ENCODE measurements at places on chromosomes 16 and 17.

DNA sequence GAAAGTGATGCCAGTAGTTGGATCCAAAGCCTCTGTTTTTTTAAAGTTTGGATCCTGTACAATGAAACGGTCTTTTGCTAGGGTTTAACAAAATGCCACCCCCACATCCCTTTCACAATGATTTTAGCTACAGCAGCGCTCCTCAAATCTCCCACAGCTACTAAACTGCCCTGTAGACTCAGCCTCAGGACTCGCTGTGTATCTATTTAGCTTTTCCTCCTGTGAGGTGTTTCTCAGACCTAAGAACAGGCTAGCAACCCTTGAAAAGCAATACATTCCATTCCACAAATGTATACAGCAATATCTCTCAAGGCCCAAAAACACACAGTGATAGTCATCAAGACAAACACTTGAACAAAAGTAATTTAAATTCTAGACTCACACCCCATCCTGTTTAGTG, 206.4 kb downstream of the ZFHX3 start:
- no peak for DNase-seq

- DNase-seq, result no peak
Observed at GRCh38 chr16:88854306-88855111, 2.2 kb downstream of the GALNS start.

GRCh38 chr17:13626703-13627102, 25.0 kb upstream of the HS3ST3A1 start:
- DNase-seq, result no peak

GRCh38 chr16:69936252-69936651, 14.9 kb upstream of the CLEC18A start:
- no peak for DNase-seq

DNA sequence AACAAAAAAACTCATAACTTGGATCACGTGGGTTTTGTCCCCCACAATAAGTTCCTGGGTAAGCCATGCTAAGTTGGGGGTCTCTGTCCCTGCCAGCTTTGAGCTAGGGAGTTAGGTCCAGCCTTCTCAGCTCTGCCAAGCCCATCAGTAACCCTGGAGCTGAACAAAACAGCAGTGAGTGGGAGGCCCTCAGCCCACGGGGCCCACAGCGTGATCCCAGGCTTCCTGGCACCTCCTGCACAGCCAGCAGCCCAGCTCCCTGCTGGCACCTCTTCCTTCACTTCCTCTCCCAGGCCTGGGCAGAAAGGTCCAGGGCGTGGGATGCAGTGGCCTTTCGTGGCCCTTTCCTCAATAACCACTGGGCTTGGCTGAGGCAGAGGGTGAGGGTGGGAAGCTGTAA, 35.5 kb upstream of the CDC42EP4 start:
- no peak for DNase-seq

DNA sequence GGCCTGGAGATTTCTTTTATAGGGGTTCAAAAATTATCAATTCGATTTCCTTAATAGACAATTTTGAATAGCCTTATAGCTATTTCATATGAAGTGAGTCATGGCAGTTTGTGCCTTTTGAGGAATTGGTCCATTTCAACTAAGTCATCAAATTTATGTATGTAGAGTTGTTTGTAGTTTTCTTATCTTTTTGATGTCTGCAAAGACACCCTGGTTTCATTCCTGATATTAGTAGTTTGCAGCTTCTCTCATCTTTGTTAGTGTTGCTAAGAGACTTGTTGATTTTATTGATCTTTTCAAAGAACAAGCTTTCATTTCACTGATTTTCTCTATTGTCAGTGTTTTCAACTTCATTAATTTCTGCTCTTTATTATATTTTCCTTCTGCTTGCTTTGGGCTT, 44.2 kb downstream of the N4BP1 start:
- no peak for DNase-seq

DNA sequence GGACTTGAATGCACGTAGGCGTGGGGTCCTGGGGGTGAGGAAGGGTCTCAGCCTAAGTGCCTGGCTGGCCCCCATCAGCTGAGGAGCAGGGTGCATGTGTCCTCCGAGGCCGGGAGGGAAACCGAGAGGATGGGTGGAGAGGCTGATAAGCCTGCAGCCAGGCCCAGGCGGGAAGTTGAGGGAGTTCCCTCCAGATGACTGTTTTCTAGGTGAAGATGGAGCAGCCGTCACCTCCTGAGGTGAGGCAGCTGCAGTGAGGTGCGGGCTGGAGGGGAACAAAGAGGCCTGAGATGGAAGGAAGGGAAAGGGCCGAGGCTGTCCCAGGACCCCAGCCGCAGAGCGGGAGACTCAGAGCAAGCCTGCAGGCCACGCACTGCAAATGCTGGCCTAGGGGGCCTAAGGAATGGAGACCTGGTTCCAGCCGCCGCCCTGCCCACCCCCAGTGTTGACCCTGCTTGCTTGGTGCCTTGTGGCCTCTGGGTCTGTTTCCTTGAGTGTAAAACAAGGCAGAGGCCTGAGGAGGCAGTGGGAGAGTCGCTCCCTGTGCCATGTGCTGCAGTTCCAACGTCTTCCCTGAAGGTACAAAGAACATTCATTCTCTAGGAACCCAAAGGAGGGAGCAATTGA, 3.0 kb downstream of the PECAM1 start:
- DNase-seq, result no peak

DNA sequence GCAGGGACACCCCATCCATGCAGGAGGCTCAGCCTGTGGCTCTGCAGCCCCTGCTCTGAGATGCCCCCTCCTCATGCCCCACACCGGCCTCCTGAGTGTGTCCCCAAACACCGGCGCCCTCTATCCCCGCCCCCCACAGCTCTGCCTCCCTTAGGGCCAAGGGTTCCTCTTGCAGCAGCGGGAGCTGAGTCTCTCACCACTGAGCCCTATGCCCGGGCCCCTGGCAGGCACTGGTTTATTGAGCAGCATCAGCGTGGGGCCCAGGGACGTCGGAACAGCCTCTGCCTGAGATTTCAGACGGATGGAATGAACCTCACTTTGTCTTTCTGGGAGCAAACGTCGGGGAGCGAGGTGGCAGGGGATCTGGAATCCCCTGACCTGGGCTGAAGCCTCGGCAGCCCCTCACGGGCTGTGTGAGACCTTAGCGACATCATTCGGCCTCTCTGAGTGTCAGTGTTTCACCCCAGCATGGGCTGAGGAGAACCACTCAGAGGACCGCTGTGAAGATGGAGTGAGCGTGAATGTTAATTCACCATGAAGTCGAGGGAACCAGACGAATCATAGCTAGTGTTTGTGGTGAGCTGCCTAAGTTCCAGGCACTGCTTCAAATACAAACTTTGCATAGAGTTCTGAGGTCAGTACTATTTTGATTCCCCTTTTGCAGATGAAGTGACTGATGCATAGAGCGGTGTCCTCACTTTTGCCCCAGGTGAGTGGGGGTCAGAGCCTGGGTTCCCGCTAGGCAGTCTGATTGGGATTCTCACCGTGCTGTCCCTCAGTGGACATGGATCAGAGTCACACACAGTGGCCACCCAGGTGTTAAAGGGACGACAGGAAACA, 5.3 kb upstream of the C16orf74 start:
- DNase-seq, result no peak

DNA sequence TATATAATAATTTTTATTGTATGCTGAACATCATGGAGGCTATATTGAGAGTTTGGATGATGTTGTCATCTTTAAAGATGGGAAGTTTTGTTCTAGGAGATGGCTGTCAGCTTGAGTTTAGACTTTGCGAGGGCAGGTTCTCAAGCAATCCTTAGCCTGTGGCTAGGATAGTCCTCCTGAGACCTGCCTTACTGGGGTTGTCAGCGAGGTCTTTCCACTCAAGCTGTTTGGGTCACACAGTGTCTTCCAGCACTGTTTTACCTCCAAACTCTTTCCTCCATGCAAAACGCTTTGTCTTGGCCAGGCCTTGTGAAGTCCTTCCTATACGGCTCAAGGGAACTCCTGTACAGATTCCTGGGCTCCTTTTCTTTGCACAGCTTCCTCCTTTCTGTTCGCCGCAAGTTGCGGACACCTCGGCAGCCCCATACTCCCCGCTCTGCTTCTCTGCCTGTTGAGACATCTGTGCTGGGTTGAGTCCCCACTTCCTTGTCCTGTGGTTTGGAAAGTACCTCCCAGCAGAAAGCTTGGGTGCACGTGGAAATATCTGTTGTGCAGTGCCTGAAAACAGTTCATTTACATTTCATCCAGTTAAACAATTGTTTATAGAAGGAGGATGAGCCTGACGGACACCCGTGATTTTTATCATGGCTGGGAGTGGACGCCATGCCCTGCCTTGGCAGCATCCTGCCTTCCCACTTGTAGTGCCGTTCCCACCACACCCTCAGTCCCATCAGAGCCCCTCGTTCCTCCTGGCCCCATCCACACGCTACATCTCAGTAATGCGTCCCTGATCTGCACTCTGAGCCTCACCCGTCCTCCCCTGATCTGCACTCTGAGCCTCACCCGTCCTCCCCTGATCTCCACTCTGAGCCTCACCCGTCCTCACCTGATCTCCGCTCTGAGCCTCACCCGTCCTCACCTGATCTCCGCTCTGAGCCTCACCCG, 55.0 kb upstream of the CBFA2T3 start:
- no peak for DNase-seq

DNA sequence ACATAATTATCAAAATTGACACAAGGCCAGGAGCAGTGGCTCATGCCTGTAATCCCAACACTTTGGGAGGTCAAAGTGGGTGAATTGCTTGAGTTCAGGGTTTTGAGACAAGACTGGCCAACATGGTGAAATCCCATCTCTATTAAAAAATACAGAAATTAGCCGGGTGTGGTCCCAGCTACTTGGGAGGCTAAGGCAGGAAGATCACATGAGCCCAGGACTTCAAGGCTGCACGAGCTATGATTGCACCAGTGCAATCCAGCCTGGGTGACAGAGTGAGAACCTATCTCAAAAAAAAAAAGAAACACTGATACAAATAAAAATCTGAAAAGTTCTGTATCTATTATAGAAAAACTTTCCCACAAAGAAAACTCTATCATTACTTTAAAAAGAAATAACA, 15.5 kb downstream of the MYH10 start:
- DNase-seq, result no peak

DNA sequence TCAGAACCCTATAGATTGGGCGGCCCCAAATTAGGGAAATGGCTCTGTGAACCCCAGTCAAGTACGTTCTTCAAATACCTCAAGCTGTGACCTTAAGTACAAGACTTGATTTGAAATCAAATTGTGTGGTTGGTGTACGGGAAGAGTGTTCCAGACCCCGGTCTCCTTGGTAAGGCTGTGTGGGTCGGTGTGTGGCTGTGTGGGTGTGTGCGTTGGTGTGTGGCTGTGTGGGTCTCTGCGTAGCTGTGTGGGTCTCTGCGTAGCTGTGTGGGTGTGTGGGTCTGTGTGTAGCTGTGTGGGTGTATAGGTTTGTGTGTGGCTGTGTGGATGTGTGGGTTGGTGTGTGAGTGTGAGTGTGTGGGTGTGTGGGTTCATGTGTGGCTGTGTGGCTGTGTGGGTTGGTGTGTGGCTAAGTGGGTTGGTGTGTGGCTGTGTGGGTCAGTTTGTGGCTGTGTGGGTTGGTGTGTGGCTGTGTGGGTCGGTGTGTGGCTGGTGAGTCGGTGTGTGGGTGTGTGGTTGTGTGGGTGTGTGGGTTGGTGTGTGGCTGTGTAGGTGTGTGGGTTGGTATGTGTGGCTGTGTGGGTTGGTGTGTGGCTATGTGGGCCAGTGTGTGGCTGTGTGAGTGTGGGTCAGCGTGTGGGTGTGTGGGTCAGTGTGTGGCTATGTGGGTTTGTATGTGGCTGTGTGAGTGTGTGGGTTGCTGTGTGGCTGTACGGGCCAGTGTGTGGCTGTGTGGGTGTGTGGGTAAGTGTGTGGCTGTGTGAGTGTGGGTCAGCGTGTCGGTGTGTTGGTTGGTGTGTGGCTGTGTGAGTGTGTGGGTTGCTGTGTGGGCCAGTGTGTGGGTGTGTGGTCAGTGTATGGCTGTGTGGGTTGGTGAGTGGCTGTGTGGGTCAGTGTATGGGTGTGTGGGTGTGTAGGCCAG, 238.7 kb upstream of the ZFHX3 start:
- DNase-seq, result no peak

DNA sequence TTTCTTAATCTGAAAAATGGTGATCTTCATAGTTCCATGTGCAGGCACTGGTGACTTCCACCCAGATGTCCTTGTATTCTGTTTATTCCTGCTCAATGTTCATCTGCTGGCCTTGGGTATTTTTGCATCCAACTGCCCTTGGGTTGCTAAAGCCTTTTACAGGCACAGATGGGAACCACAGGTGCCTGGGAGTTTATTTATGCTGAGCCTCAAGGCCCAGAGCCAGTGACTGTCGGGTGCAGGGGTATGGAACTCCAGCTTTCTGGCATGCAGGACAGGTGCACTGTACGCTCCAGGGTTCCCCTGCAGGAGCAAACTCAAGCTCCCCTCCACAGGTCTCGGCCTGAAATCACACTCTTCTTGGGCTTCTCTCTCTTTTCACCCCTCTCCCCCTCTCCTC, 22.3 kb downstream of the DYNLRB2 start:
- DNase-seq, result no peak

Data from AG04449 (cell line).